Stimulated activated CD4-positive, alpha-beta T cell treated with anti-CD3 and anti-CD28 coated beads, Interleukin-1b, Interleukin-23, amount 100 ng/mL, for 4 hours (primary cell): ENCODE measurements at places on chromosomes 4 and X.

DNA sequence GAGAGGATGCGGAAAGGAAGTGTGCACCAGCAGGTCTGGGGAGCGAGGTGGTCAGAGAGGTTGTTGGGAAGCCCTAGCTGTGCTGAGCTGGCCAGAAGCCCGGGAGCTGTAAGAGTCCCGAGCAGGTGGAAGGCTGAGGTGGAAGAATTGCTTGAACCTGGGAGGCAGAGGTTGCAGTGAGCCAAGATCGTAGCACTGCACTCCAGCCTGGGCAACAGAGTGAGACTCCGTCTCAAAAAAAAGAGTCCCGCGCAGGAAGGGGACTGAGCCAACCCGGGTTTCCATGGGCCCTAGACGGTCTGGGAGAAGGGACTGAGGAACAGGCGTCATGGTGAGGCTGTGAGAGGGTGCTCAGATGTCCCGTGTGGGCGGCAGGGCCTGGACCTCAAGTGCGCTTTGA is 12.7 kb upstream of the FGFR3 start:
- no peak for DNase-seq

DNA sequence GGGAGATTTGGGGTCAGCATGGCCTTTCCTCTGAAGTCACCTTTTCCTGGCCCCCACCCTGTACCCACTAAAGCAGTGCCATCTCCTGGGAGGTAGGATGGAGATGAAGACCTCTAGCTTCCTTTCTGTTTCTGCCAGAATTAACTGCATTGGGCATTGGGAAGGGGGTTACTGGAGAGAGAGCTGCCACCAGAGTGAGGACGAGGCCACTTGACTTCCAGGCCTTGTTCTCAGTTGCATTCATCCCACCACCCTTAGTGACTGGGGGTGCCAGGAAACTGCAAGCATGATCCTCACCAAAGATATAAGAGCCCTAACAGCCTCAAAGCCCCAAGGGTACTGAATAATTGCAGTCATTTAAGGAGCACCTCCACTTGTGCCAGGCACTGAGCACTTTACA is 15.8 kb downstream of the SASH3 start:
- no peak for DNase-seq

- no peak for DNase-seq
Observed at GRCh38 chrX:72009731-72010130, 99.1 kb downstream of the NHSL2 start.

GRCh38 chrX:137428221-137428661 is 137.7 kb upstream of the ZIC3 start:
- no peak for DNase-seq

DNA sequence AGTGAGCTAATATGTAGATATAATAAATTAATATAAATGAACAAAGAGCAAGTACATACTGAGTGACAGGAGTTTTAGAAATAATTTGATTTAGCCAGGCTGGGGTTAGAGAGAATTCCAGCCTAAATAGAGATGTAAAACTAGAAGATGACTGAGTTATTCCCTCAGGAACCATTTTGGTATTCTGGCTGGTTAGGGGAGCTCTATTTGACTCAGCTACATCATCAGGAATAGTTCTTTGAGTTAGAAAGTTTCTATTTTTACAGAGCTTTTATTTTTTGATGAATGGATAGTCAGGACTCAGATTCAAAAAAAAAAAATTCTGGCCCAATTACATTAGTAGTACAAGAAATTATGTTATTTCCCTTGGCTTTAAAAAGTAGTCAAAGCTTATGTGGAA is 180.4 kb upstream of the MID1 start:
- DNase-seq: no peak

GRCh38 chrX:33339219-33339618 is 127.9 kb upstream of the DMD start:
- DNase-seq: no peak

GRCh38 chr4:184790826-184791225 is 34.9 kb downstream of the ACSL1 start:
- DNase-seq: no peak
